Mesothelial cell of epicardium (in vitro differentiated cells): ENCODE measurements at places on chromosomes 4 and X. TPM values are rescaled to one million over a fixed set of nuclear protein-coding genes. Genes with fewer than 3 reads are reported as not detected.

DNA sequence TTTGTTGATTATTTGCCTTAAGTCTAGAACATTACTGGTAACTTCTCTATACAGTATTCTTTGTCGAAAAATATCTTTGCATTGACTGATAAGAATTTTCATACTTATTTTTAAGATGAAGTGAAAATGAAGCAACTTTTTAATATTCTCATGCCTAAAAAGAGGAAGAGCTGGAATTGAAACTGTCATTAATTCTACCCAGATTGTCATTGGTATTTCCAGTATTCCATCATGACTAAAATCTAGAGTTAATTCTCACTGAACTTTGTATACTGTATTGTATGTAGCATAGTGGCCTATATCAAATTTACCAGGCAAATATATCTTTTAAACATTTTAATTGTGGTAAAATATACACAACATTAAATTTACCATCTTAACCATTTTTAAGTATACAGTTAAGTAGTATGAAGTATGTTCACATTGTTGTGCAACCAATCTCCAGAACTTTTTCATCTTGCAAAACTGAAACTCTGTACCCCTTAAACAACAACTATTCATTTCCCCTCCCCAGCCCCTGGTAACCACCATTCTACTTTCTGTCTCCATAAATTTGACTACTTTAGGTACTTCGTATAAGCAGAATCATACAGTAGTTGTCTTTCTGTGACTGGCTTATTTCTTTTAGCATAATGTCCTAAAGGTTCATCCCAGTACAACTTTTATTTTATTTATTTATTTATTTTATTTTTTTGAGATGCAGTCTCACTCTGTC is 24.3 kb upstream of the ZNF41 start:
- DNase-seq, result no peak

DNA sequence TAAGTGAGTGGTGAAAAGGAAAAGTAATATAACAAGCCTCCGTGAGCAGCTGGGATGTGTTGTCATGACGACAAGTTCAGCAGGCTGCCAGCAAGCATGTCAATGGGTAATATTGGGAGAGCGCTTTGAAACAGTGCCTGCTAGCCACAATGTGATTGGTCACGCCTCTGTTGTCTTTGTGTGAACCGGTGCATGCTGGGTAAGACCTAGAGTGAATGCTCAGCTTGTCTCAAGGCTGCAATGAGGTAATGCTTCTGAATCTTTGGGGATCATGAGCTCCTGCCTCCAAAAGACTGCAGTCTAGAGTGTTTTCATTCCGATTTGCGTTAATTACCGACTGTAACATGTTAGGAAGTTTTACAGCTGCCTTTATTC is 54.9 kb downstream of the STOX2 start:
- DNase-seq, result no peak

DNA sequence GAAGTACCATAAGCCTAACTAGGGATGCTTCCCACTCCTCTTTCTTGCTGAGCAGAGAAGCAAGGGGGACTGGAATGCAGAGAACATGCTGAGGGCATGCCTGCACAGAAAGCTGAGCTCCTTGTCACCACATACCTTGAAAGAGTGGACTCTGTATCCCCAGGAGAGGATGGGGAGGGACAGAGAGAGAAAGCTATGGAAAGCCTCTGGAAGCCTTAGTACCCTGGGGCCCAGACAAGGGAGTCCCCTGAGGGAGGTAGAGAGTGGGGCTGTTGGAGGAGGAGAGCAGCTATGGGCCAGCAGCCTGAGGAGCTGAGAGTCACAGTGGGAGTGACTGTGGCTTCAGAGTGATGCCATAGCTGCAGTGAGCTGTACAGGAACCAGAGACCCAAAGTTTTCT is 77.9 kb downstream of the RTL9 start:
- no peak for DNase-seq

- no peak for DNase-seq
Observed at GRCh38 chr4:80492761-80493160, 157.2 kb downstream of the CFAP299 start.

- DNase-seq, result no peak
Observed at GRCh38 chrX:38038501-38038900, 32.1 kb downstream of the SYTL5 start.

- DNase-seq, result no peak
Observed at GRCh38 chr4:154044108-154044531, 255.2 kb upstream of the SFRP2 start.

- DNase-seq, result no peak
Observed at GRCh38 chr4:119020158-119020557, 115.5 kb upstream of the MYOZ2 start.

- no peak for DNase-seq
Observed at GRCh38 chr4:91909963-91910362, 393.8 kb upstream of the GRID2 start.

DNA sequence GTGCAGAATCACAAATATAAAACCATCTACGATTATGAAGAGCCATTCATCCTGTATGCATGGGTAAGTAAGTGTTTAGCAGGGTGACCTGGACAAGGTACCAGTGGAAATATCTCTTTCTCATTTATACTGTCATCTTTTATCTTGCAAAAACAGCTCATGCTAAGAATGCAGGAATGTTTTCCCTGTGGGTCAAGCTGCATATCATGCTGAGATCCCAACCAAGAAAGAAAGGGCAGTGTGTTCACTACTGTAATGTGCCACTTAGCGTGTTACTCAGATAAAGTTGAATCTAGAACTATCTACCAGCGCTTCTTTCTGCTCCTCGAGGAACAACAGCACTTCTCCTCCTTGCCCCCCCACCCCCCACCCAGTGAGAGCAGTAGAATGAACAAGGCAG is 212.7 kb upstream of the TBL1X start:
- DNase-seq, result no peak

- DNase-seq, result no peak
Observed at GRCh38 chr4:3409571-3410091, 32.1 kb upstream of the HGFAC start.

- DNase-seq, result no peak
Observed at GRCh38 chrX:24594501-24594900, 52.6 kb downstream of the PCYT1B start.

- peak; percentile 55 for DNase-seq
Observed at GRCh38 chr4:173169428-173170181, 994 bp downstream of the GALNT7 start.

DNA sequence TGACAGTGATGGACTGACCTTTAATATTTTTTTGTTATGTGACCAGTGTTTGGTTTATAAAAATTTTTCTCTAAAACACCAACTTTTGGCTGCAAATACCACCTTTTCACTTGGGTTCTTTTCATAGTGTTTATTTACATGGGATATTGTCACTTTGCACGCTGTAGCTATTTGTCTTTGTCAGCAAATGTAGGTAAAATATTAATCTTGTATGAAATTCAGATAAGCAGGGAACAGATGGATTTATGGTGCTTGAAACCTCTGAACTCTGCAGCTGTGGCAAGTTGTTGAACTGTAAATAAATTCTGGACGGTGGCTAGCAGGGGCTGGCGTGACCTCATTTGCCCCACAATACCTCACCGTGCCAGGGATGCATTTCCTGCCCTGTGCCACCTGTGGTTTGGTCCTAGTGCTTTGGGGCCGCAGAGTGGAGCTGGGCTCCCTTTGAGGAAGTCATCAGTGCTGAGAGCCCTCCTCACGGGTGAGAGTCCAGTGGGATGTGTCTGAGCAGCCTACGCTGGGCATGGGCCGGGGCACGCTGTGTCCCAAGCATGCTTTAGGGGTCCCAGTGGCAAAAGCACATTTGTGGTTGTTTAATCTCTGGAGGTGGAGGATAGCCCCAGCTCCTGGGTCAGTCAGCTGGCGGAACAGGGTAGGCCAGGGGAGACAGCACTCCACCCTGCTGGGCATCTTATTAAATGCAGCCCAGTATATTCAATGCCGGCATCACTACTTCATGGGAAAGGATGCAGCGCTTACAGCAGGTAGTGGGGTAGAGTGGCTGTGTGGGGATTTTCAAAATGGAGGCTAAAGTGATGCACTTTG is 108.6 kb downstream of the TBL1X start:
- no peak for DNase-seq

- no peak for DNase-seq
Observed at GRCh38 chr4:42483426-42484379, 86.4 kb downstream of the SHISA3 start.

DNA sequence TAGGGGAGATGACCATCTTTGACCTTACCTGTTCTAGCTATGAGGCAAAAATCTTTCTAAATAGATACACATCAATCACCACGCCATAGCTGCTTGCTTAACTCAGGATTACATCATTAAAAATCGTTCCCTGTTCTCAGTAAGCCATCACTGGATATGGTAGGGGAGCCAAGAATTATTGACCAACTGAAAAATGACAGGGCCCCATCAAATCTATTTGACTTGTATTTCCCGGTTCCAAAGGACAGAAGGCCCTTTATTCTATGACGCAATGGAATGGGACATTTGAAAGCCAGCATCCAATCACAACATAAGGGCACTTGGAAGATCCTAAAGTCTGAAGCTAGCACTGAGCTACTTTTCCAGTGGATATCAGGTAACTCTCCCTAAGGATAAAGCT is 75.6 kb upstream of the NOCT start:
- DNase-seq, result no peak

DNA sequence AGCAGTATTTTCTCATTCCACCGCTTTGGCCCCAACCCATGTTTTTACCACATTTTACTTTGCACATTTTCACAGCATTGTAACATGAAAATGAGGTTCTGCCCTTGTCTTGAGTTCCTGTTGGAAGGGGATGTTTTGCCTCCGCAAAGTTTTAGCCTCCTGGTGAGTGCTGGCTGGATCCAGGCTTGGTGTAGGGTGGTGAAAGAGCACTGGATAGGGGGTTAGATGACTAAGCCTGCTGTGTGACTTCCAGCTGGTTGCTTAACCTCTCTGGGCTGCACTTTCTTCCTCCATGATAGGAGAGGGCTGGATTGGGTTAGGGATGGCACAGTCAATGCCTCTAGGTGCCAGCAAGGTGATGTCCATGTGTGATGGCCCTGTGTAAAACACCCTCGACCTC is 28.9 kb downstream of the CYTL1 start:
- DNase-seq, result no peak

DNA sequence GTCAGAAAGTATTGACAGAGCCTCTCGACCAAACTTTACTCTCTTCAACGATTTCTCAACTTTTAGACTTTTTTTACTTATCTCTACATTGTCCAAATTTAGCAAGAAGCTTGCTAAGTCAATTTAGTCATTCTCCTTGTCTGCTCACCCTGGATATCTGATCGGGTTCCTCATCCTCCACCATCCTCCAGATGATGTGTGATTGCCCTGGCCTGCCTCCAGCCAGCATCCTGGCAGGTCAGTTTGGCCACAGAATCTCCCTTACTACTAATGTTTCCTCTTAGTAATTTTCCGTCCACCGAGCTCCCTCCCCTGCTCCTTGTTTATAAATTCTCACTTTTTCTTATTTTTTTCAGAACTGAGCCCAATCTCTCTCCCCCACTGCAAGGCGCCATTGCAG is 167.9 kb upstream of the ZFP42 start:
- DNase-seq, result no peak

DNA sequence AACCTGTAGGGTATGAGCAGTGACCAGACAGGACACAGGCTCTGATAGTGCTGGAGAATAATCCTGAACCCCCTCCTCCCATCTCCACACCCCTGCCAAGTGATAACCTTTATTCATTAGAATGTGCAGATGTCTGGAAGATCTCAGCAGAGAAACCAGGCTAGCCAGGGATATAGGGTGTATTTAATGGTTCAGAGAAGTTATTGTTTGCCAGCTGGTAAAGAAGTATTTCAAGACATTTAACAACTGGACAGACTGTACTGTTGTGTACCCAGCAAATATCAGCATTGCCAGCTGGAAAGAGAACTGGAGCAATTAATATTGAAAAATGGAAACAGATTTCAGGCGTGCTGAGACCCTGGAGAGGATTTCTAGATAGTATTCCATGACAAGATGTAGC is 94.5 kb downstream of the RASGEF1B start:
- no peak for DNase-seq

GRCh38 chr4:128670513-128670912 is 139.0 kb upstream of the JADE1 start:
- DNase-seq, result no peak

DNA sequence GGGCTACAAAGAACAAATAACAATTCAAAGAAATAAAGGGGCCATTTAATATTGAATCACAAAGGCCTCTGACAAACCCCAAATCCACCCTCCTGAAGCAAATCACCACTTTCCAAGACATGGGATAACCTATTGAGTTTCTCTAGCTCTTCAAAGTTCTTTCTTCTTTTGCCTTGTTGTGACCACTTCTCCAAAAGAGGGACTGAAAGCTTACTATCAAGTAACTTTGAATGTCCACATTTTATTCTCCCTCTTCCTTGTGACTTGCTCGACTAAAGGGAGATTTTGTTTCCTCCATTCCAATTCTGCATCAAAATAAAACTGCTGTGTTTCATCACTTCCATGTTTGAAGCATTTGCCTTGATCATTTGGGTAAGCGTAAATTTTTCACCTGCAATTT is 166.6 kb upstream of the SLC7A11 start:
- DNase-seq, result no peak

GRCh38 chr4:10083331-10083771 is 33.2 kb downstream of the WDR1 start:
- DNase-seq, result no peak

DNA sequence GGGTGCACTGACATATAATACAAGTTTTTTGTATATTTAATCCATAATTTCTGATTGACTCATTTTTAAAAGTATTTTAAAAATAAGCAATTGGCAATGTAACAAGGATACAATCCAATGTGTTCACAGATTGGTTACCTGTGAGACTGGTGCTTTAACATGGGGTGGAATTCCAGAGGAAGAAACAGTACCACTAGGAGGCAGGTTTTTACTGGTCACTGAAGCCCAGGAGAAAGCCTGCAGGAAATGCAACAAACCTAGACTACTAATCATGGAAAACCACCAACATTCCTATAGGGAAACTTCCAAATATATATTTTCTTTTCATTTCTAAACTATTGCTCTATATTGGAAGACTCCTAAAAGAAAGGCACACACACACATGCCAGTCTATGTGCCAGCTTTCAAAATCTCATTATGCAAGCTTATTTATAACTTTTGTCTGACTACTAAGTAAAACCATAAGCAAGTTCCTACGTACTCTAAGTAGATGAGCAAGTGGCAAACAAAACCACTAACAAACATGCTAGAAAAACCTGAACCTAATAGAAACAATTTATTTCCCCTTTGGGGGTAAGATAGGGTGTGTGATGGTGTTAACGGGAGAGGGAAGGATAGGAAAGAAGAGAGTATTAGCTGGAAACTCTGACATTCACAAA is 19.2 kb downstream of the G3BP2 start:
- no peak for DNase-seq

Gene CXorf49
- not detected in 3 replicates for total RNA-seq

Gene CXorf58
- total RNA-seq, result 0.13 TPM in 1 of 3 replicates, not detected in the others

Gene MAGEA1
- not detected in 3 replicates for total RNA-seq

Gene ESX1
- not detected in 3 replicates for total RNA-seq

Gene BMP3
- 0.07 TPM in 2 of 3 replicates, not detected in the other for total RNA-seq

Gene ARHGAP36
- not detected in 3 replicates for total RNA-seq

Gene PDLIM3
- total RNA-seq, result 8.4 to 11.2 TPM (median 9.2 TPM) in 3 replicates

Gene RBM47
- total RNA-seq, result 37.8 to 41.5 TPM (median 41.0 TPM) in 3 replicates

Gene SRPK3
- total RNA-seq, result 0.14 to 0.16 TPM in 2 of 3 replicates, not detected in the other

Gene DDIT4L
- 4.8 to 6.9 TPM (median 6.0 TPM) in 3 replicates for total RNA-seq

Gene DMP1
- not detected in 3 replicates for total RNA-seq

Gene ZCCHC12
- total RNA-seq, result 1.7 to 2.5 TPM (median 2.1 TPM) in 3 replicates

Gene ADAM29
- total RNA-seq, result not detected in 3 replicates

Gene ZNF518B
- 56.1 to 60.9 TPM (median 58.4 TPM) in 3 replicates for total RNA-seq
